ENCODE measurements at places on chromosomes 12 and 14.

DNA sequence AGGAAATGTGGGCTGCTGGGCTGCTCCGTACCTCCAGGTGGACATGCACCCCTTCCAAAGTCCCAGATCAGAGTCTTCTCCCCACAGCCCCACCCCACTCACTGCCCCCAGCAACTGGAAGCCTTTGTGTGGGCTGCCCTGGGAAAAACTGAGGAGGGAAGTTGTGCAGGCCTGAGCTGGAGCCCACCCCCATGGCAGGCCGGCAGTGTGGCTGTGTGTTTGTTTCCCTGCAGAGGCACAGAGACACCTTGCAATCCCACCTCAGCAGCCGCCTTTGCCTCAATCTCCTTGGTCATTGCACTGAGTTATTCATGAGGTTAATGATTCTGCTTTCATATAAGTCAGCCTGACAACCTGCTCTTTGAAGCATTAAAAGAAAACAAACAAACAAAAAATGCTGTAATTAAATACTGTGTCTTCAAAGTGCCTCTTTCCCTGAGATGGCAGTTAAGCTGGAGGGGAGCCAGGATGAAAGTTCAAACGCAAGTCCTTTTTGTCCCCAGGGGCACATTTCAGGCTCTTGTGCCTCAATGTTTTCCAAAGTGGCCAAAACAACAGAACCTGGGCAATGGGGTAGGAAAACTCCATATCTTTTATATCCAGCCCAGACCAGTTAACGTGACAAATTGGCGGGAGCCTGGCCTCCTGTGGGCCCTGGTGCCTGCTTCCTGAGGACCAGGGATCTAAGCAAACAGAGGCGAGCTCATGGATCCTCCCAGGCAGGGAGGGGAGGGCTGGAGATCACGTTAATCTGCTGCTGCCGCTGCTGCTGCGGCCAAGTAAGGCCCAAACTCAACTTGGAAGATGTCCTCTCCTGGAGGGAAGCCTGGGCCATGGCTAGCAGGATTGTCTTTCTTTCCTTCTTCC is 51.9 kb upstream of the TSPAN11 start:
- DNase-seq, result no peak

DNA sequence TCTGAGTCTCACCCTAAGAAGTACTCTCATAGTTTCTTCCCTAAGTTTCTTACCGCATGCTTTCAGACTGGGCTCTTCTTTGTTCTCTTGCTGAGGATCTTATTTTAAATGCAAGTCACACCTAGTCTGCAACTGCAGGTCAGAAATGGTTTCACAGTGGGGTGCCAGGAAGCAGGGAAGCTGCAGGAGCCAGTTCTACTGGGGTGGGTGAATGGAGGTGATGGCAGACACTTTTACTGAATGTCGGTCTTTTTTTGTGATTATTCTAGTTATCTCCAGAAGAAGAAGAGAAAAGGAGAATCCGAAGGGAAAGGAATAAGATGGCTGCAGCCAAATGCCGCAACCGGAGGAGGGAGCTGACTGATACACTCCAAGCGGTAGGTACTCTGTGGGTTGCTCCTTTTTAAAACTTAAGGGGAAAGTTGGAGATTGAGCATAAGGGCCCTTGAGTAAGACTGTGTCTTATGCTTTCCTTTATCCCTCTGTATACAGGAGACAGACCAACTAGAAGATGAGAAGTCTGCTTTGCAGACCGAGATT is 1.7 kb downstream of the FOS start:
- DNase-seq, result no peak

DNA sequence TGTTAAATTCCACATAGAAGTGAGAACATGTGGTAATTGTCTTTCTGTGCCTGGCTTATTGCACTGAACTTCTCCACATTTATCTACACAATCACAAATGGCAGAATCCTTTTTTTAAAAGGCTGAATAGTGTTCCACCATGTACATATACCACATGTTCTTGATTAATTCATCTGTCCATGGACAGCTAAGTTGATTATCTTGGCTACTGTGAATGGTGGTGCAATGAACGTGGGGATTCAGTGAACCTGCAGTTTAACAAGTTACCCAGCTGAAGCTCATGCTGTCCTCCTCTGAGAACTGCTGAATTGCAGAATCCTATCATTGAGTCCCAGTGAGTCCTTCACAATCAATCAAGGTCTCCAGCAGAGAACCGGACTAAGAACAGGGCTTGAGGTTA is 74.9 kb downstream of the TBK1 start:
- DNase-seq, result no peak

DNA sequence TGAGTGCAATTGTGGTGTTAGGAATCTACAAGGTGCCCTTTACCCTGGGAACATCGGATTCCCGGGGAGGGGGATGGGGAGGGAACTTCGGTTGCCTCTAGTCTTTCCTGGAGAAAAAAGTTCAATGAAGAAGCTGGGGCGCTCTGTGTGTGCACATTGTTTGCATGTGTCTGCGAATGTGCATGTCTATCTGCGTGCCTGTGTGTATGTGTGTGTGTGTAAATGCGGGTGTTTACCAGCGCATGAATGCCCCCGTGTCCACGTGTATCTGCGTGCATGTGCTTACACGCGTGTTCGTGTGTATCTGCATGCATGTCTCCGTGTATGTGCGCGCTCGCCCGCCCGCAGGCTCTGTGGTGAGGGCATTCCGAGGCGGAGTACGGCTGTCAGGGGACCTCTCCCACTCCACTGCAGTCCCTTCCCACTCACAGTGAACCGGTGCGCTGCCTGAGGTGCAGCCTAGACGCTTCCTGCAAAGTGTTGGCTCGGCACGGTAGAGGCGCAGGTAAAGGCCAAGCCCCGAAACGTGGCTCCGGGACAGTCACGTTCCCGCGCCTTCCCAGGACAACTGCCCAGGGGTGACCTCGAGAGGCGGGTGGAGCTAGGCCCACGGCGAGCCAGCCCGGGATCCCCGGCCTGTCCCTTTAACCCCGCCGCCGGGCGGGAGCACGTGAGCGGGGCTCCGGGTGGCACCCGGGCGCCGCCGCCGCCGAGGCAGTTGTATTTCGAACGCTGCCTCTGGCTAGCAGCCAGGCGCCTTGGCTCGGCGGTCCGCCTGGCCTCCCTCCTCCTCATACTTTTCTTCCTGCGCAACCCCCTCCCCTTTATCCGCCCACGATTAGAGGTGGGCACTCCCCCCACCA is 539 bp upstream of the HMGA2 start:
- no peak for DNase-seq

DNA sequence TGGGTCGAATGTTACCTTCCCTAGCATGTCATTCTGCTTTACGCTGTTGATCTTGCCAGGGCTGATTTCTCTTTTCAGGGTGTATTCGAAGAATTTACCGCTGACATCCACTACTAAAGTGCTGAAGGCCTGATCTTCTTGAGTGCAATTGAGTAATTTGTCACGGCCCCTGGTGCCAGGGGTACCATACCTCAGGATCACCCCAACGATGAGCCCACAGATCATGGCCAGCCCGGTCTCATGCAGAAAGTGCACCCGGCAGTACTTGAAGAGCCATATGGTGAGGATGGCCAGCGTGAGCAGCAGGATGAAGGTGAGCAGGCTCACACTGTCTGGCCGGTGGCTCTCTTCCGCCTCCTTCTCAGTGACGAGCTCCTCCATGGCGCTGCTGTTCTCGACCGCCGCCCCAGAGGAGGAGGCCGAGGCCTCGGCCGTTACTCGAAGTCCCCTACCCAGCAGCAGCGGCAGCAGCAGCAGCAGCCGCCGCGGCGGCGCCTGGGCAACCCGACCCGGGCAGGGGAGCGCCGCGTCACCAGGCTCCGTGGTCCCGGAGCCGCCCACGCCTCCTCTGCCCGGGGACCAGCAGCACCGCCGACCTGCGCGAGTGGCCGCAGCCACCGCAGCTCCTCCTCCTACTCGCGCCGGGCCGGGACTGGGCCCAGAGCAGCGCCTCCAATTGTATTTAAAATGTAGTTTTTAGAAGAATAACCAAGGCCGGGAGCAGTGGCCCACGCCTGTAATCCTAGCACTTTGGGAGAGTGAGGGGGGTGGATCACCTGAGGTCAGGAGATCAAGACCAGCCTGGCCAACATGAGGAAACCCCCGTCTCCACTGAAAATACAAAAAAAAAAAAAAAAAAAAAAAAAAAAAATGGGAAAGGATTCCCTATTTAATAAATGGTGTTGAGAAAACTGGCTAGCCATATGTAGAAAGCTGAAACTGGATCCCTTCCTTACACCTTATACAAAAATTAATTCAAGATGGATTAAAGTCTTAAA is 58.5 kb upstream of the TMPO start:
- DNase-seq, result no peak

GRCh38 chr12:108060903-108061302 is 68.2 kb upstream of the WSCD2 start:
- DNase-seq, result no peak

GRCh38 chr14:72714094-72714493 is 179.8 kb downstream of the DPF3 start:
- no peak for DNase-seq

- DNase-seq, result no peak
These were observed 739.4 kb downstream of the AACS start for GRCh38 chr12:125804660-125805059.

DNA sequence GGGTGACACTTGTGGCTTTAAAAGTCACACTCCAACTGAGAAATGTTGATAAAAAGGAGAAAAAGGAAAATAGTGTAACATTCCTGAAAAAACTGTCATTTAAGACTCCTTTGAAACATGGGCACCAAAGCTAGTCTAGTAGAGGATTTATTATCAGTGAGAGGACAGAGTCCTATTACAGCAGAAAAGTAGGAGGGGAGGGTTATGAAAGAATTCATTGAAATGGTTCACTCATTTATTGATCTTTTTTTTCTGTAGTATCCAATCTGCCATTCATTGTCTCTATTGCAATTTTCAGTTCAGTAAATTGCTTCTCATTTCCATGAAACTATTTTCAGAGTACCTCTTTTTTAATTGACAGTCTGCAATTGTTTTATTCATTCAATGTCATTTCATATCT is 25.4 kb downstream of the PPM1A start:
- DNase-seq, result no peak

GRCh38 chr12:110556705-110557104 is 26.4 kb downstream of the PPTC7 start:
- DNase-seq, result no peak

GRCh38 chr14:29529418-29529817 is 398.2 kb downstream of the PRKD1 start:
- no peak for DNase-seq

GRCh38 chr12:128611736-128612135 is 212.0 kb downstream of the SLC15A4 start:
- DNase-seq, result no peak

DNA sequence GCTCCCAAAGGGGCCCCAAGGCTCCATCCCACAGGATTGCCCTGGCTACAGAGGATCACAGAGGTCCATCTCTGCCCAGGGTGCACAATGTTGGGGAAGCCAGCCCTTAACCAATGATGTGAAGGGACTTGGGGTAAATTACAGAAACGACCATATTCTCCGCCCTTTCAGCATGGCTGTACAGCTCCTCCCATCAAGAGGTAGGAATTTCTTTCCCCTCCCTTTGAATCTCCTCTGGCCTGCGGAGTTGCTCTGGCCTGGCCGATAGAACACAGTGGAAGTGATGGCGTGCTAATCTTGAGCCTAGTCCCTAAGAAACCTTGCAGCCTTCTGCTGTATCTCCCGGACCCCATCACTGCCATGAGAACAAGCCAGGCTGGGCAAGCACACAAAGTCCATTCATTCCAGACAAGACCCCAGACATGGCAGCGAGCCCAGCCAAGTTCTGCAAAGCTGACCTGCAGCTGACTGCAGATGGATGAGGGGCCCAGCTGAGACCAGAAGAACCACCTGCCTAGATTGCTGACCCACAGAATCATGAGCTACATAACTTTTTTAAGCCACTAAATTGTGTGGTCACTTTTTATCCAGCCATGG is 6.9 kb upstream of the IFI27 start:
- DNase-seq, result no peak

- peak; percentile 27 for DNase-seq
These were observed at the start of gene NCOR2 for GRCh38 chr12:124566997-124567672. NCOR2 (minus strand) TSS chr12:124567612; CDS start chr12:124495251, 72,361 bp downstream.

- DNase-seq, result no peak
These were observed 207.7 kb downstream of the TTC8 start for GRCh38 chr14:89032086-89032649.

DNA sequence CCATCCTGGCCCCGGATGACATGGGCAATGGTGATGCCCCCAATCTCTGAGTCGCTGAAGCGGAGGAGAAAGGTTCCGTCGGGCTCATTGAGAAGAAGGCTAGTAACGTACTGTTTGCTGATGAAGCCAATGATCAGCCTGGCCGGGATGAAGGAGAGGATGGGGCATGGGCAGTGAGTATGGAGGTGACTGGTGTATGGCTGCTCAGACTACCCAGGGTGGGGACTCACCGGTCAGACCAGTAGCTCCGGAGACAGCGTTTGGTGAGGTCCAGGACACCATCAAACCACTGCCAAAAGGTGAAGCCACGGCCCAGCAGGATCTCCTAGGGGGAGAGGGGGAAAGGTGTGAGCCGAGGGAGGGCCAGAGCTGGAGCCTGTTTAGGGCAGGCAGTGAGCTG is 10.9 kb downstream of the NAB2 start:
- DNase-seq, result no peak

DNA sequence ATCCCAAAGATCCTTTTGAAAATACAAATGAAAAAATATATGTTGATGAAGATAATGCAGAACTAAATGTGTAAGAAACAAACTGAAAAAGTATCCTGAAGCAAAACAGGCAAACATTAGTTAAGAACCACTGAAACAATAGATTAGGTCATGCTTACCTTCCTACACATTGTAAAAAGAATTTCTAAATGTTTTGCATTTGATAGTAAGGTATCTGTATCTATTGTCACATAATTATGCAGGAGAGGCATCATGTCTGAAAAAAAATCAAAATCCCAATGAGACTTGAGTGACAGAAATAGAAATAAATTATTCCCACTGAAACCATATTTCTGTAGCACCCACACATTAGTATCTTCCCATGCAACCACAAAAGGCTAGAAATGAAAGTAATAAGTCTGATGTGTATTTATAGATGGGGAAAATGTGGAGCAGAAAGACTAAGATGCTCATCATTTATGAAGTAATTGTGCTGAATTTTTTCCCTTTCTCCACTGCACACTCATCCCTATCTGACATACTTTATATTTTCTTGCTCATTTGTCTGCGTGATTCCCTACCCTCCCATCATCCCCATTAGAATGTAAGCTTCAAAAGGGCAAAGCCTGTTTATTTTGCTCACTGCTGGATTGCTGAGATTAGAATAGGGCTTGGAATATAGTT is 43.5 kb downstream of the IPO8 start:
- DNase-seq, result no peak

- no peak for DNase-seq
These were observed 15.4 kb upstream of the PPP1R1A start for GRCh38 chr12:54603872-54604271.

GRCh38 chr14:78401866-78402265 is 231.7 kb downstream of the NRXN3 start:
- DNase-seq, result no peak

Measured in activated T-helper 1 cell treated with anti-CD3 and anti-CD28 coated beads, Interleukin-2, amount 50 U/mL, for 16 hours (primary cell).